ENCODE measurements at places on chromosomes 4 and X.

GRCh38 chr4:122221322-122221721 lies 69.2 kb downstream of the BLTP1 start:
- no peak for DNase-seq

GRCh38 chr4:24748023-24748422 lies 47.4 kb upstream of the SOD3 start:
- DNase-seq: no peak

DNA sequence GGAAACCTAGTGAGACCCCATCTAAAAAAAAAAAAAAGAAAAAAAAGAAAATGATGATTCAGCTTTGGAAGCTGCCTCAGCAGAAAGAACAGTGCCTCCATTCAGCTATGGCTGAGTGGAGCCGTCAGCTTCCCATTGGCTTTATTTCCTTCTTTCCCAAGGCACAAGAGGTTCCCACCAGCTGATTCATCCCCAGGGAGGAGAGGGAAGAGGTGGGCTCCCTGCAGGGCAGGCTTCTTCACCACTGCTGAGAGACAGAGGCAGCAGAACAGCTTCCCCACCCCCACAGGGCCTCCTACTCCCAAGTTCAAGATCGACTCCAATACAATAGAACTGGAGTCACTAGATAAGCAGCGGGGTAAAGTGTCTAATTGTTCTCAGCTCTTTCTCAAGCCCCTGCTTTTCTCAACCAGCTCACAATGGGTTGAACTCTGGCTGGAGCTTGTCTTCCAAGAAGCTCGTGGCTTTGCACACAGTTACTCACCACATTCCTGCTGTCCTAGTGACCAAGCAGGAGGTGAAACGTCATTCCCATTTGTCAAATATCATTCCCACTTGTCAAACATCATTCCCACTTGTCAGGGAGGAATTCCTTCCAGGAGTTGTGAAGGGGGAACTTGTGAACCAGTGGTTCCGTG lies 47.8 kb downstream of the FHDC1 start:
- no peak for DNase-seq

GRCh38 chr4:58075724-58076123 lies 965.5 kb upstream of the IGFBP7 start:
- DNase-seq: no peak

DNA sequence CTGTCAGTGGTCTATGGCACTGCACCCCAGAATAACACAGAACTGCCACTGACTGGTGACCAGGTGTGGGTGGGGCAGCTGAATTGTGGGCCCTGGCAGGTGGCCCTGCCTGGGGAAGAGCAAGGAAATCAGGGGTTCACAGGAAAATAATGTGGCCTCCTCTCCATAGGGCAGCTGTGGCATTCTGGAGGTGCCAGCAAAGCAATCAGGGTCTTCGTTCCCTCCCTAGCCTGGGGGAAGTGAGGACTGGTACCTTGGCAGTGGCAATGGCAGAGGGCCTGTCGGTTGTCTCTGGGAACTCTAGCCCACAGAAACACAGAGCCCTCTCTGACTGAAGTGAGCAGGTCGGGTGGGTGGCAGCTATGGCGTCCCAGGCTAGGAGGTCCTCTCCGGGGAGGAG lies 223.0 kb downstream of the GRIA2 start:
- DNase-seq: no peak

- DNase-seq: no peak
Observed at GRCh38 chrX:153444333-153445011, 1.4 kb downstream of the TREX2 start.
